ENCODE measurements at places on chromosomes 6 and 20.

GRCh38 chr20:34532756-34533155 lies 16.5 kb downstream of the DYNLRB1 start:
- DNase-seq: no peak

- DNase-seq: no peak
These were observed 209.0 kb upstream of the RSPO3 start for GRCh38 chr6:126909493-126909892.

- DNase-seq: peak; percentile 60
These were observed 82.9 kb upstream of the MPC1 start for GRCh38 chr6:166465671-166466087.

DNA sequence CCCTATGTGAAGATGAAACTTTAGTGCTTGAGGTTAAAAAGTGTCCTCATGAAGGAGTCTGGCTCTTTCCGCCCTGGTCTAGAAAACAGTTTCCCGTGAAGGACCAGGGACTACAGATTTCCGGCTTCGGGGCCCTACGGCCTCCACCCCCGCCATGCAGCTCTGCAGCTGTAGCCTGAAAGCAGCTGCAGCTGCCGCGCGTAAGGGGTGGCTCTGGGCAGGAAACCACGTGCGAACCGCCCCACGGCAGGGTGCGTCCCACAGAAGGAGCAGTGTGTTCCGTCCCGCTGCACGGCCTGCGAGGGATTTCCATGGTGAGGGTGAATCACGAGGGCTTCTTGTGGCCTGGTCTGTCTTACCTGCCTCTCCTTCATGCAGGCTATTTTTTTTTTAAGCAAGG lies 117.0 kb downstream of the ERMARD start:
- no peak for DNase-seq

DNA sequence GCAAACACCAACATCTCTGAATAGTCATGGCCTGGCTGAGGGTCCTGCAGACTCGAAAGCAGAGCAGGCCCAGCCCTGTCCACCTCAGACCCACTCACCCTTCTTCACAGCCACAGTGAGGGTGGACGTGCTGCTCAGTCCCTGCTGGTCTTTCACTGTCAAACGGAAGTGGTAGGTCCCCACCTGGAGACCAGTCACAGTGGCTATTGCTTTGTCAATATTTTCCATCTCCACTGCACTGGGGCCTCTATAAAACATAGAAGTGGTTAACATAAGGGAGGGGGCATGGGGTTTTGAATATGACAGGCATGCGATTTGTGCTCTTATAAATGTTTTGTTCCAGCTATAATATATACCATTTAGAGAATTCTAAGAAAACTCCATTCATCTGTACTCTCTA lies 73.9 kb downstream of the ALDH5A1 start:
- DNase-seq: no peak

GRCh38 chr6:33198159-33198852 lies 2.2 kb downstream of the RXRB start:
- DNase-seq: no peak

DNA sequence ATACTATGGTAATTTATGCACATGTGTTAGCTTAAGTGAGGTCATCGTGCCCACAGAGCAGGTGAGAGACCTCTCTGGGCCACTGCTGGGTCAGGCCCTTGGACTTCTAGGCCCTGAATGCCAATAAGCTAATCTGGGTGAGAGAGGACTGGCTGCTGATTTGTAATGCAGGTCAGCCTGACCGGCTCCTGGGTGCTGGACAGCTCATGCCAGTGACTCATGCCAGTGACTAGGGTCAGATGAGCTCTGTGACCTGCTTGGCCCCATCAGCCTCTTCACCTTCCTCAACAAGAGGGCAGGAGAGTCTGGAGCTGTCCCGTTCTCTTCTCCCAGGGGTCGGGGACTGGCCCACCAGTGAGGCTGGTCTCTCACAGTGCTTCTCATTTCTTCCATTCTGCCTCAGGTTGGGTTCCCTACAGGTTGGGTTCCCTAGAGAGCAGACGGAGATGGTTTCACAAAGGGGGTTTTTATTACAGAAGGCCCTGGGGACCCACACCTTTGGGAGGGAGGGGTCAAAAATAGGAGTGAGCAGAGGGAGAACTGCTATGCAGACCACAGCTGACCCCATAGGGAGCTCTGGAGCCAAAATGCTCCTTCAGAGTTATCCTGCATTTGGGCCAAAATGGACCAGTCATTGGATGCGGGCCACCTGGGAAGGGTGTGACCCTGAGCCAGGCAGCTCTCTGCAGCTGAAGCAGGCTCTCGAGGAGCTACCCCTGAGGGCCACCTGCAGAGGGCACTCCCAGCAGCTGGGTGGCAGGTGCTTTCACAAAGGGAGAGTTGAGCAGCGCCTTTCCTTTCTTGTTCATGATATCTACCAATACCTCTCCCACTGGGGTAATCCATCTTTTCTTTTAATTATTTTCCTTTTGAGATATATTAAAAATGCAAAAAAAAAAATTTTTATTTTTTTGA lies 2.2 kb upstream of the OXT start:
- peak; percentile 46 for DNase-seq

- DNase-seq: no peak
These were observed 56.4 kb downstream of the CCN2 start for GRCh38 chr6:131894493-131895424.

DNA sequence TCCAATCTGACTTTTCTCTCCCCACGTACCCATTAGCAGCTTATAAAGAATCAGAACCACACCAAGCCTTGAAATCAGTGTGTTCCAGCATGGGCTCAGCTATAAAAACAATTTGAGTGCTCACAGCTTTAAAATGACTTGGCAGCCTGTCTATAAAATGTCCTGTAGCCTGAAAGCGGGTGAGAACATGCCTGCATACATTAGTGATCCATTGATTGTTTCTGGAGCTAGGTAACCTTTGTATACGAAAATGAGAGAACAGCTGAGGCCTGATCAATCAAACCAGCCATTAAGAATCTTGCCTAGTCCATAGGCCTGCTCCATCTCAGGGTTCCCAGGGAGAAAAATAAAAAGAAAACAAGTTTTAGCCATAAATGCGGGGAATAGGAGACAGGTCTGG lies 245.8 kb upstream of the SULF2 start:
- DNase-seq: no peak

GRCh38 chr6:77245026-77245425 lies 218.3 kb downstream of the HTR1B start:
- DNase-seq: no peak

- DNase-seq: no peak
These were observed 49.5 kb downstream of the YTHDF1 start for GRCh38 chr20:63166193-63167020.
